ENCODE measurements at places on chromosomes 3 and 15.
A peak's percentile ranks its signal among the peaks of the same experiment; 100 is the strongest.

GRCh38 chr15:52392008-52392687, 96.5 kb upstream of the MYO5C start:
- DNase-seq: no peak

GRCh38 chr3:5138214-5138981, 16.3 kb downstream of the ARL8B start:
- no peak for DNase-seq

DNA sequence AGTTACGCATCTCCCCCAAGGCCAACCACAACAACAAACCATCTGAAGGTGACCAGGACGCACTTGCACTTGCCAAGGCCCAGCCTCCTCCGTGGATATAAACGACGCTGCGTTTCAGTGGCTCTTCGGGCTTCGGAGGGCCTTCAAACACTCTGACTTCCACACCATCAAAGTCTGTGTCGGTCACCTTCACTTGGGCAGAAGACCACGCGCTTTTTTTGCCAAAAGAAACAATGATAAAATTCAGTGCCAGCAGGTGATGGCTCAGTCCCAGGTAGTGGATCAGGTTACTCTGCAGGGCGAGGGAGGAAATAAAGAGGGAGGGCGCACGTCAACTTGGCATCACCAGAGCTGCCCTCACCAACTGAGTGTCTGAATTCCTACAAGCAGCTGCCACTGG, 63.0 kb downstream of the NCEH1 start:
- peak; percentile 16 for DNase-seq

- no peak for DNase-seq
Measured at GRCh38 chr3:134294302-134295280, 43.9 kb upstream of the RYK start.

DNA sequence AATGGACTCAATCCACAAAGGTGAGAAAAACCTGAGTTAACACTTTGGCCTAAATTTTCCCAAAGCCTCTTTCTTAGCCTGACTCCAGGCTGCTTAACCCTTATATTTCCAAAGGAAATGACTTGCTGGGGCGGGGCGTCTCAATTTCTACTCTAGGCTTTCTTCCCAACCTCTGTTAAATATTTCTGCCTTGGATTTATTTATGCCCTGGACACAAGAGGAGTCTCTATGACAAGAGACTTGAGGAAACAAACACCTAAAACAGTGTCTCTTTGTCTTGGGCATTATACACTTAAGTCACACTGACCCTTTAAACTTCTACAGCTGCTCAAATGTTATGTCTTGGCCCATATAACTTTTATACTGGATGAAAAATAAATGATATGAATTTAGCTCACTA, 28.3 kb upstream of the AP4E1 start:
- DNase-seq: no peak

- DNase-seq: no peak
Measured at GRCh38 chr3:100402256-100402655, 917 bp downstream of the LNP1 start.

DNA sequence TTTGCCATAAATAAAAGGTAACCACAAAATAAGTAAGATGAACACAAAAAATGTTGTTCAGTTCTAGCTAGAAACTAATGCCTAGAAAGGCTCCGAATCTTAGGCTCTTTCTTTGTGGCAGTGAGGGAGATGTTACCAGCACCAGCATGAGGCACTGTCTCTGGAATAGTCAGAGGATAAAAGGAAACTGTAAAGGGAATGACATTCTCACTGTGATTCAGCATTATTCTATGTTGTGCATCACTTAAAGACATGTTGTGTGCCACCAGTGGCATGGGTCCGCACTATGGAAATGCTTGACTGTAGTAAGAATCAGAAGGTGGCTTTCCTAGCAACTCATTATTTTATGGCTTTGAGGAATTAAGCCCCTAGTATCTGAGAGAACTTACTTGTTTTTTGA, 70.8 kb downstream of the SEC22A start:
- no peak for DNase-seq

DNA sequence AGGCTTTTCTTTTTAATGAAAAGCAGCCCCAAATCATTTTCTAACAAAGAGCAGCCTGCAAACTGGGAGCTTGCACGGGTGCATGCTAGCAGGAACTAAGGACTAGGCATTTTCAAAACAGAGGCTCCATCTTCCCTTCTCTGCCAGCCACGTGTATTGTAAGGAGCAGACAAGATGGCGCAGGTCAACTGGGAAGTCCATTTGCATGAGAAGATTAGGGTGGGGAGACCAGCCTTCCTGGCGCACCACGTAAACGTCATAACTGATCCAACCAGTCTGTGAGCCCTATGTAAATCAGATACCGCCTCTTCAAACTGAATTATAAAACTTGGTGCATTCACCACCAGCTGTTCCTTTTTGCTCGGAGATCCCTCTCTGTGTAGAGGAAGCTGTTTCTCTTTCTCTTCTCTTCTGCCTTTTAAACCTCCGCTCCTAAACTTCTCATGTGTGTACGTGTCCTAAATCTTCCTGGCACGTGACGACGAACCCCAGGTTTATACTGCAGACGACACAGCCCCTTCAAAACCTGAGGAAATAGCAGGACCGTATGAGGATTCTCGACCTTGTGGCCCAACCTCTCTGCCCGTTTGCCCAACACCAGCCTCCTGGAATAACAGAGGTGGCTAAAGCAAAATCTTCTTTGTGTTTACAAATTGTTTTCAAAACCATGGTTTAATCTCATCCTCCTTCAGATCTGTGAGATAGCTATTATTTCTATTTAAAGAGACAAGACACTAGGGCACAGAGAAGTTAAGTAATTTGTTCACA, 26.4 kb upstream of the SLC30A4 start:
- no peak for DNase-seq

DNA sequence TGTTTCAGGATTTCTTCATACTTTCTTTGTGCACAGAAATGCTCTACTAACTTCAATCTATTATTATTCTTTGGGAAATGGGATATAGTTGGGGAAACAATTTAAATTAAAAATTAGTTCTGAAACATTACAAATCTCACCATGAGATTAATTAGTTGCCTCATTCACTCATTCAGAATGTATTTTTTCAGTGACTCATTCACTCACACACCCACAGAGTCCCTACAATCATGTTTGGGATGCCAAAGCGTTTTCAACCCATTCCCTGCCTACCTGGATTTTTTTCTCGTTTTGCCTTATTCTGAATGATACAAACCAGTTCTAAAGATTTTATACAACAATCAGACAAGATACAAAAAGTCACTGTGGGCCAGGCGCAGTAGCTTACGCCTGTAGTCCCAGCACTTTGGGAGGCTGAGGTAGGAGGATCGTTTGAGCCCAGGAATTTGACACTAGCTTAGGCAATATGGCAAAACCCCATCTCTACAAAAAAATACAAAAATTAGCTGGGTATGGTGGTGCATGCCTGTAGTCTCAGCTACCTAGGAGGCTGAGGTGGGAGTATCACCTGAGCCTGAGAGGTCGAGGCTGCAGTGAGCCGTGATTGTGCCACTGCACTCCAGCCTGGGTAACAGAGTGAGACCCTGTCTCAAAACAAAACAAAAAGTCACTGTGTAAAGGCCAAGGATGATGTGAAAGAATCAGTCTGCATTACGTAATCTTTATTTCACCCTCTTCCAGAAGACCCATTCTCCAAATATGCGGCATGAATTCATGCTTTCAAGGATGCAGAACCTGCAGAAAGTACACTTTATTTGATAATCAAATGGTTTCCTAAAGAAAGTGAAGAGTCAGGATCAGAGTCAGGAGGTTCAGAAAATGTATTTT, 34.8 kb upstream of the ARHGEF3 start:
- DNase-seq: peak; percentile 26

DNA sequence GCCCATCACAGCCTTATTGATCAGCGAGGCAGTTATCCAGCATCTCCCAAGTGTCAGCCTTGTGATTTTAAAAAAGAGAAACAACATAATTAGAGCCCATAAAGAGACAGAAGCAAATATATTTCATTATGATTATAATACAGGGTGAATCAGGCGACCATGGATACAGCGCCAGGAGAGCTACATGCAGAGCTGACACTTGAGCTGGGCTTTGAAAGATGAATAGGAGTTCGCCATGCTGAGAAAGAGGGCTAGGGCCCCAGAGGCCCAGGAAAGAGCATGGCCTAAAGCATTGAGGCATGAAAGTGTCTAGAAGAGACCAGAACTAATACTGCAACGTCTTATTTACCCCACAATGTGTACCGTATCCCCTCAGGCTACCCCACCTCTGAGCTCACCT, 4.2 kb upstream of the CORO2B start:
- no peak for DNase-seq

- no peak for DNase-seq
Measured at GRCh38 chr3:113218681-113219045, 7.3 kb downstream of the BOC start.

- peak; percentile 32 for DNase-seq
Measured at GRCh38 chr3:32780735-32781210, 37.0 kb upstream of the TRIM71 start.

DNA sequence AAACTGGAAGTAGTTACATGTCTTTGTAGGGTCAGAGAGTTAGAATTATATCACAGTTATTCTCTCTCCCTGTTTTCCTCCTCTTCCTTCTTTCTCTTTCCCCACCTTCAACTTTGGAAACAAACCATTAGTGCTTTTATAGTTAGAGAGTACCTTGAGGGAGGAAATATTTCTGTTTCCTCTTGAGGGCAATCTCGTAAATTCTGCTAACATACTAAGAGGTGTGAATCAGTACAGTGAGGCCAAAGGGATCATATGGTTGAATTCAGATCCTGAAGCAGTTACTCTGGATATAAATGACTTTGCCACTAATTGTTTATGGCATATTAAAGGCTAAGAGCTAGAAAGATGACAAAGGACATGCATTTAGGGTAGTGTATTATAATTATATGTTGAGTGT, 60.3 kb upstream of the CCNL1 start:
- no peak for DNase-seq

DNA sequence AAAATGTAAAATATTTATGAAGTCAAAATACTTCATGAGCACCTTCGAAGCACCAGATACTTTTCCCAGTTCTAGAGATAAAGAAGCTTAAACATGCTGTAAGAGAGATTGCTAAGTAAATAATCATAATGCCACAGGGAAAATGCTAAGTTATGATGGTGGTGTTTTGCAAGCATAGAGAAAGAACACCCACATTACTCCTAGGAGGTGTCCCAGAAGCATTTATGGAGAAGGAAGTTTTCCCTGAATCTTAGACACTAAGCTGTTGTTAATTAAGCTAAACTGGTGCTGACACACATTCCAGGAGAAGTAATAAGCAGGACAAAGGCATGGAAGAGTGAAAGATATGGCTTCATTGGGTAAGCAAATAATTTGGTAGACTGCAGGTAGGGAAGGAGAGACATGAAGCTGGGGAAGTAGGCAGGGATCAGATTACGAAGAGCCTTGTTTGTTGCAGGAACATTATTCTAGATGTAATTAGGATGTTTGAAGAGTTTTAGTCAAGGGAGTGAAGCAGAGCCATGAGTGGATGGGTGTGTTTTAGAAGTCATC, 40.4 kb upstream of the CHMP2B start:
- no peak for DNase-seq

DNA sequence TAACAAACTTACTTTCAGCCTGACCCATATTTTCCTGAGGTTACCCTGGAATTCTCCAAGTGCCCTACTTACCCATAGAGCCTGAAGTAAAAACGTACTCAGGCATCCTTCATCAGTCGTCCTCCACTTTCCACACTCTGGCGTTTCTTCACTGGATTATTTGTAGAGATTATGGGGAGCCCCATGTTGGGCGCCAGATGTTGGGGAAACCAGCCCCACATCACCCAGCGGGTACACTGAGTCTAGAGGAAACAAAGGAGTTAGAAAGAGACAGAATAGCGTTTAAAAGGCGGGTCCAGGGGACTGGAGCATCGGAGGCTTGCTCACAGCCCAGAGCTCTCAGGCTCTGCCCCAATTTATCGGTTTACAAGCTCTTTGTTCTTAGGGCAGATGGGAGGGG, 9.7 kb upstream of the SLC28A2 start:
- no peak for DNase-seq

GRCh38 chr15:75307778-75308390, 25.2 kb downstream of the GOLGA6D start:
- peak; percentile 5 for DNase-seq

- DNase-seq: no peak
Measured at GRCh38 chr3:8882642-8883041, 80.6 kb downstream of the RAD18 start.

- no peak for DNase-seq
Measured at GRCh38 chr15:40722934-40723333, 28.0 kb downstream of the RAD51 start.

- peak; percentile 53 for DNase-seq
Measured at GRCh38 chr15:68256675-68257450, 20.7 kb upstream of the FEM1B start.

DNA sequence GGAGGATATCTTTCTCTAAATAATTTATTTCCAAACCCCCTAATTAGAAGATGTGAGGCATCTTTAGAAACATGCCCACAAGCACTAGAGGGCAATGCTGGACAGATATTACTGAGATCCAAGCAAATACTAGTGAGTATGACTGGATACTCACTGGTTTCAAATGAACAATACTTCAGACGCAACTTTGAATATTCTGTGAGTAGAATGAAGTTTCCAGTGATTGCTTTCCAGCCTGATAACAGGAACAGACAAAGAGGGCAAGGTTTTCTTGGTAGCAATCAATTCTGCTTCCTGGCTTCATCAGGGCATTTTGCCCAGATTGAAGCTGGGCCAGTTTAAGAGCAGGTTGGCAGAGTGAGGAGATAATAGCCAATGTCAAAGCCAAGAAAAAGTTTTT, 442.6 kb upstream of the PDZRN3 start:
- no peak for DNase-seq

- DNase-seq: no peak
Measured at GRCh38 chr15:79193103-79193502, 89.4 kb upstream of the ANKRD34C start.

GRCh38 chr3:144003051-144003450, 31.4 kb downstream of the DIPK2A start:
- DNase-seq: no peak

GRCh38 chr3:89692601-89693000, 585.2 kb downstream of the EPHA3 start:
- DNase-seq: no peak

- DNase-seq: no peak
Measured at GRCh38 chr15:43977072-43977884, 150.5 kb downstream of the WDR76 start.

- DNase-seq: no peak
Measured at GRCh38 chr3:30332196-30333021, 274.0 kb upstream of the TGFBR2 start.

DNA sequence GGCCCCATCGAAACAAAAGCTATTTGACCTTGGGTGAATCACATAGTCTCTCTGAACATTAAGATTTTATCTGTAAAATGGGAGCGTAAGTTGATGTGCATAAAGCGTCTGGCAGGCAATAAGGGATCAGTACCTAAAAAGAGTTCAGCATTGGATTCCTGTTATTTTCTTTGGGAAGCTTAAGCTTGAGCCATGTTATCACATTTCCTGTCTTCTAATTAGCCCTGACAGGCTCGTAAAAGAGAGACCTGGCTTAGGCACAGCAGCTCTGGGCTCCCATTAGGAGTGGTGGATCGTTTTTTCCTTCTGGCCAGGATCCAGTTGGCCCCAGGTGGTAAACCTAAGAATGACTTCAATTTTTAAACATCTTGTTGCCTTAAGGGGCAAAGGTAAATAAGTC, 26.0 kb upstream of the CA12 start:
- DNase-seq: no peak

- no peak for DNase-seq
Measured at GRCh38 chr15:67018441-67018840, 47.0 kb upstream of the SMAD3 start.
